ENCODE measurements at places on chromosomes 13 and 19.

- DNase-seq = no peak
Observed at GRCh38 chr13:20843166-20843565, 59.4 kb downstream of the XPO4 start.

GRCh38 chr19:928471-929202 lies 2.8 kb downstream of the ARID3A start:
- no peak for DNase-seq

DNA sequence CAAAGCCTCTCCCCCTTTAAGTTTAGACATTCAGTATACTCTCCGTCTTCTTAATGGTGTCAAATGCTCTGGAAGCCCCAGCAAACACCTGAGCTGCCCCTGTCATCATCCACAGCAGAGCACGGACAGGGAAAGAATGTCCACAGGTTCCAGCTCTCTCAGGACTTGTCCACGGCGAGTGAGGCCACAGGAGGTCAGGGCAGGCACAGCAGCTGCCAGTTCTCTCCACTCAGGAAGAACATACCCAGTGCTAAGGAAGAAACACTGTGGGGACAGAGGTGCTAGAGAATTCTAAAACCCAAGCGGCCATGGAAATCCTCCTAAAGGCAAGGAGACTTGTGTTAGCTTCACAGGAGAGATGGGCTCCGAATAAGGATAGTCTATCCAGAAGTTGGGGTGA lies 132.0 kb upstream of the SERP2 start:
- DNase-seq = no peak

GRCh38 chr19:39252458-39252857 lies 3.8 kb upstream of the IFNL4 start:
- no peak for DNase-seq

GRCh38 chr19:33225458-33225926 lies at the start of gene SLC7A10:
TSS of gene SLC7A10 (minus strand) at chr19:33225850. CDS start at chr19:33225703, 147 bp downstream.
- DNase-seq = no peak

- DNase-seq = no peak
Observed at GRCh38 chr13:107999751-108000150, 215.6 kb downstream of the LIG4 start.

GRCh38 chr13:80550971-80551441 lies 210.1 kb upstream of the SPRY2 start:
- no peak for DNase-seq

GRCh38 chr19:28519952-28520861 lies 692.7 kb downstream of the UQCRFS1 start:
- DNase-seq = no peak

DNA sequence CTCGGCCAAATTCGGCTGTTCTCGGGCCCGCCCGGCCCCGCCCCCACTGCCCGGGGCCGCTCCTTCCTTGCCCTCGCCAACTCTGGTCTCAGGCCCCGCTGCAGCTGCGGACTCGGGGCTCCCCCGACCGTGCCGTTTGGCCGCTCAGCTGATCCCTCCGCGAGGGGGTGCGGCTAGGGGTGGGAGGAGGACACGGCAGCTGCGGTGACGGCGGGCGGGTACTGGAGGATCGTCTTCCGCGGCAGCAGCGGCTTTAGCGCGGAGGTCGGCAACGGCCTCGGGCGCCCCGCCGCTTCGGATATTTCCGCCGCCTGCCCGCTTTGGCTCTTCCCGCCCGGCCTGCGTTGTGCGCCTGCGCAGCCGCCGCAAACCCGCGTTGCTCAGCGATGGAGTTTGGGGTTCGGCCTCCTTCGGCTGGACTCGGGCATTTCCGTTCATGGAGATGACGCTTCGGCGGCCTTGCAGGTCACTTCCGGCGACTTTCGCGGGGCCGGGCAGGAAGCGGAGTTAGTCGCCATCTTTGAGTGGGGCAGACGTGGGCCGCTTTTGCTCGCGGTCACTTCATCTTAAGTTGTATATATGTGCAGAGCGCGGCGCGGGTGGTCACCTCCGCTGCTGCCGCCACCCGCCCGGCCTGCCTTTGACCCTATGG lies 338 bp upstream of the UBE2M start:
- peak; percentile 99 for DNase-seq

GRCh38 chr13:101784313-101784712 lies 331.8 kb downstream of the ITGBL1 start:
- no peak for DNase-seq

DNA sequence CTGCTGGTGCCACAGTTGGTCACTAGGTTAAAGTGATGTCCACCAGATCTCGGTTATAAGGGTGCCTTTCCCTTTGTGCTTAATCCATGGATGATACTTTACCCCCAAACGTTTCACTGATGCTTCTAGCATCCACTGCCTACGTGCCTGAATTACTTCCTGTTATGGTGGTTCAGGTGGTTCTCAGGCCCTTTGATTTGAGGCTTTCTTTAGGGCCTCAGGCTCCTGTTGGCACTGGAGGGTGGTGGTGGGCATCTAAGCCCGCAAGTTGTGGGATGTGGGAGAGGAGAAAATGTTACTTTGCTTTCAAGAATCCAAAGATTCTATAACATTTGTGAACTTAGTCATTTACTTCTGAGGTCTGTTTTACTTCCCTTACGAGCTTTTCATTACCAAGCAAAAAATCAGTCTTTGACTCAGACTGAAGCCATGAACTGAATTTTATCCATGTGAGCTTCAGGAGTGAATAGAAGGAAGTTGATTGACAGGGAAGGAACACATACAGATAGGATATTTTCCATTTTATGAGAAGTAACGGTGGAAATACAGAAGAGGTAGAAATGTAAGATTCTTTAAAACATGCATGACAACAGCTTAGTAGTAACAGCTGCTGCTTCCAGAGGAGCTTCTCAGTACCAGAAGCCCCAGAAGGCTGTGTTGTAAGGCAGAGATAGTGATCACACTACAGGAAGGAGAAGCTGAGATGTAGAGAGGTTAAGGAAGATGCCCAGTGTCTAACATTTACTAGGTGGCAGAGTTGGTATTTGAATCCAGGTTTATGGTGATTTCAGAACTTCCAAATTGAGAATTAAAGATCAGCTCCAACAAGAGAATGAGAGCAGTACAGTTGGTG lies 65.0 kb downstream of the ARHGEF7 start:
- no peak for DNase-seq

GRCh38 chr19:54191011-54191810 lies at the start of gene TSEN34:
TSS of gene TSEN34 (plus strand) at chr19:54191308. CDS start at chr19:54191365, 57 bp downstream.
- peak; percentile 77 for DNase-seq

GRCh38 chr19:29789007-29789406 lies 22.8 kb upstream of the CCNE1 start:
- DNase-seq = no peak

DNA sequence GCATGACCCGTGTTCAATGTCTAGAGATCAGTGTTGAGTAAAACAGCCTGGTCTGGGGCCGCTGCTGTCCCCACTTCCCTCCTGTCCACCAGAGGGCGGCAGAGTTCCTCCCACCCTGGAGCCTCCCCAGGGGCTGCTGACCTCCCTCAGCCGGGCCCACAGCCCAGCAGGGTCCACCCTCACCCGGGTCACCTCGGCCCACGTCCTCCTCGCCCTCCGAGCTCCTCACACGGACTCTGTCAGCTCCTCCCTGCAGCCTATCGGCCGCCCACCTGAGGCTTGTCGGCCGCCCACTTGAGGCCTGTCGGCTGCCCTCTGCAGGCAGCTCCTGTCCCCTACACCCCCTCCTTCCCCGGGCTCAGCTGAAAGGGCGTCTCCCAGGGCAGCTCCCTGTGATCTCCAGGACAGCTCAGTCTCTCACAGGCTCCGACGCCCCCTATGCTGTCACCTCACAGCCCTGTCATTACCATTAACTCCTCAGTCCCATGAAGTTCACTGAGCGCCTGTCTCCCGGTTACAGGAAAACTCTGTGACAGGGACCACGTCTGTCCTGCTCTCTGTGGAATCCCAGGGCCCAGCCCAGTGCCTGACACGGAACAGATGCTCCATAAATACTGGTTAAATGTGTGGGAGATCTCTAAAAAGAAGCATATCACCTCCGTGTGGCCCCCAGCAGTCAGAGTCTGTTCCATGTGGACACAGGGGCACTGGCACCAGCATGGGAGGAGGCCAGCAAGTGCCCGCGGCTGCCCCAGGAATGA lies 1.5 kb upstream of the CEACAM5 start:
- DNase-seq = peak; percentile 64

DNA sequence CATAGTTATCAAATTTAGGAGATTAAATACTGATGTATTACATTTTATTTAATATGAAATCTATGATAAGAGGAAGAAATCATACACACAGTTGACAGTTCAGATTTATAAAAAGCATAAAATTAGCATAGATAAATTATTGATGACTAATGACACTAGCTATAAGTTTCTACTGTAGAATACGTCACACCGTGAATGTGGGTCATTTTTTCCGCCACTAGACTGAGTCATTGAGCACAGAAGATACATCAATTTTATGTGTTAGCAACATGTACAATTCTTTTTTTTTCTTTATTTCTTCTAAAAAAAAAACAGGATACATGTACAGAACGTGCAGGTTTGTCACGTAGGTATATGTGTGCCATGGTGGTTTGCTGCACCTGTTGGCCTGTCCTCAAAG lies 22.2 kb downstream of the AP2S1 start:
- DNase-seq = peak; percentile 55

GRCh38 chr13:46925486-46925885 lies 28.6 kb upstream of the HTR2A start:
- no peak for DNase-seq

GRCh38 chr19:1074544-1075283 lies 7.7 kb downstream of the ARHGAP45 start:
- DNase-seq = peak; percentile 67
